RWPE2 (cell line): ENCODE measurements at places on chromosomes 2 and 18.

GRCh38 chr18:48263192-48263853 lies 145.9 kb downstream of the ZBTB7C start:
- DNase-seq: no peak

DNA sequence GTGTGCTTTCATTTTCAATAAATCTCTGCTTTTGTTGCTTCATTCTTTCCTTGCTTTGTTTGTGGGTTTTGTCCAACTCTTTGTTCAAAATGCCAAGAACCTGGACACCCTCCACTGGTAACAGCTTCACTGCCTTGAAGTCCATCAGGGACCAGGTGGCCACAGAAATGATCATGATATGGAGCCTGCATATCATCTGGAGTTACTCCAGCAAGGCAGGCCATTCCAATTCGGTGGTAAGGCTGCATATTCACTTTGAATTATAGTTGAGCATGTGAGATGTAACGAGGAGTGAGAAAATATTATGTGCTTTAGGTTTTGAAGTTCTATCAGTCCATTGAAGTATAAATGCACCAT lies 26.3 kb upstream of the SPATA3 start:
- no peak for DNase-seq

- no peak for DNase-seq
These were observed 185.1 kb upstream of the CCDC68 start for GRCh38 chr18:55144193-55144930.

GRCh38 chr2:47037678-47038077 lies 117.4 kb downstream of the STPG4 start:
- DNase-seq: no peak

DNA sequence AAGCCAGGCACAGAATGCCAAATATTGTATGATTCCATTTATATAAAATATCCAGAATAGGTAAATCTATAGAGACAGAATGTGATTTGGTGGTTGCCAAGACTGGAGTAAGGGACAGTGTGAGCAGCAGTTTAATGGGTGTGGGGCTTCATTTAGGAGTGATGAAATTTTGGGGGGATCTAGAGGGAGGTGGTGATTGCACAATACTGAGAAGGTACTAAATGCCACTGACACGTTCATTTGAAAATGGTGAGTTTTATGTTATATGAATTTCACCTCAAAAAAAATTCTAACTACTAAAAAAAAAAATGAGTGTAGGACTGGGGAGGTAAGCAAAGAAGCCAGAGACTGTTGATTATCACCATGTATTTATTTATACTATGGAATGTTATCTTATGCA lies 974.5 kb upstream of the ZEB2 start:
- no peak for DNase-seq

GRCh38 chr2:163715199-163715598 lies 20.6 kb downstream of the FIGN start:
- no peak for DNase-seq

DNA sequence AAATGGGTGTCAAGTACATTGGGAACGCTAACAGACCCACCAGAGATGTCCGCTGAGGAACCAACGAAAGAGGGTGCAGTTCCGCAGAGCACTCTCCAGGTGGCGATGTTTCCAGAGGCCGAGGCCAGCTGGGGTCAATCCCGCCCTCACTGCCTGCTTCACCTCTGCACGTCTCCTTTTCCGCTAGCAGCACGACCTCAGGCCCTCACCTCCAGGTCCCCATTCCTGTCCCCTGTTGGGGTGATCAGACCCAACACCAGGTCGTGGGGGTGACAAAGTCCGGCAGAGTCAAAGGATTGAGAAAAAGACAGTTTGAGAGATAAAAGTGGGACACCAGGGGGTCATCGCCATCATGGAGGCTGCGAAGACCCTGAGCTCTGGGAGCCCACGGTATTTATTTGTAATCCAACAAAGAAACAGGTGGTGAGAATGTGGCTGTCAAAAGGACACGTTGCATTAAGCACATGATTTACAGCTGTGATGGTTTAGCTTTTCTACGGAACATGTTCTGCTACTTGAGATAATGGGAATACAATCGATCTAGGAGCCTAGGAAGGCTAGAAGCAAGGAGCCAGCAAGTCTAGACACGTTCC lies 27.3 kb downstream of the ZAP70 start:
- peak; percentile 22 for DNase-seq

DNA sequence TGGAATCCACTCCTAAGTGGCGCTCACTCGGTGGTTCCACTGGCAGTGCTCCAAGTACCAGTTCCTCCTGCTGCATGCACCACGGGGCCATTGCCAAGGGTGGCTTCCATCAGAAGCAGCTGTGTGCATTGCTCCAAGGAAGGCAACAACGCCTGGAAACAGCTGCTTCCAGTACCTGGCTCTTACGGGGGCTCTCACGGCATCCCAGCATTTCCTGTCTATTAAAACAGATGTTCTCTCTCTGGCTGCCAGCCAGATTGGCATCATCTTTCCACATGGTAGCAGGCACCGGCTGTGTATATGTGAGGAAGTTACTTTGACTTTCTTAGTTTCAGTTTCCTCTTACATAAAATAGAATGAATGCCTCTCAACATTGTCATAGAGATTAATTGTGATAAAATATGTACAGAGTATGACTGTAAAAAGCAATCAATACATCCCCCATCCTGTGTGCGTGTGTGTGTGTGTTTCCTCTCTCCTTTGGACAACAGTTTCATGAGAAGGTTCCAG lies 84.9 kb downstream of the CMPK2 start:
- DNase-seq: no peak

GRCh38 chr2:56705713-56706112 lies 521.9 kb downstream of the CCDC85A start:
- no peak for DNase-seq

GRCh38 chr18:9913526-9914333 lies at the start of gene VAPA:
Gene VAPA, plus strand, starts transcription at chr18:9914016. Its CDS starts 241 bp downstream, at chr18:9914257.
- DNase-seq: peak; percentile 93

- DNase-seq: no peak
These were observed 129.8 kb downstream of the RAPGEF4 start for GRCh38 chr2:172865422-172865821.

DNA sequence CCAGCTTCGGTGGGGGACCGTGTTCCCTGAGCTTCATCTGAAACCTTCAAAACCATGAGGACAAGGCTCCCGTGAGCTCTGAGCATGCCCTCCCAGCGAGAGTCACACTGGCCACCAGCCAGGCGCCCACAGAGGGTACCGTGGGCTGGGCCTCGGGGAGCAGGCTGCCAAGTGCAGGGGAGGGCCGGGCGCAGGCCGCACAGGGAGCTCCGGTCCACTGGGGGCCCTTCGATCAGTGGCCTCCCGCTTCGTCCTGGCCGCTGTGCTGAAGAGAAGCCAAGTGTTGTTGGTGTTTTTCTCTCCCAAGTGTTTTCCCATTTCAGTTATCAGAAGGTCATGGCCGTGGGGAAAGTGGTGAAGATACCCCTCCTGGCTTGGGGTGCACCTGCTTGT lies 144.4 kb downstream of the PTGR3 start:
- DNase-seq: no peak

DNA sequence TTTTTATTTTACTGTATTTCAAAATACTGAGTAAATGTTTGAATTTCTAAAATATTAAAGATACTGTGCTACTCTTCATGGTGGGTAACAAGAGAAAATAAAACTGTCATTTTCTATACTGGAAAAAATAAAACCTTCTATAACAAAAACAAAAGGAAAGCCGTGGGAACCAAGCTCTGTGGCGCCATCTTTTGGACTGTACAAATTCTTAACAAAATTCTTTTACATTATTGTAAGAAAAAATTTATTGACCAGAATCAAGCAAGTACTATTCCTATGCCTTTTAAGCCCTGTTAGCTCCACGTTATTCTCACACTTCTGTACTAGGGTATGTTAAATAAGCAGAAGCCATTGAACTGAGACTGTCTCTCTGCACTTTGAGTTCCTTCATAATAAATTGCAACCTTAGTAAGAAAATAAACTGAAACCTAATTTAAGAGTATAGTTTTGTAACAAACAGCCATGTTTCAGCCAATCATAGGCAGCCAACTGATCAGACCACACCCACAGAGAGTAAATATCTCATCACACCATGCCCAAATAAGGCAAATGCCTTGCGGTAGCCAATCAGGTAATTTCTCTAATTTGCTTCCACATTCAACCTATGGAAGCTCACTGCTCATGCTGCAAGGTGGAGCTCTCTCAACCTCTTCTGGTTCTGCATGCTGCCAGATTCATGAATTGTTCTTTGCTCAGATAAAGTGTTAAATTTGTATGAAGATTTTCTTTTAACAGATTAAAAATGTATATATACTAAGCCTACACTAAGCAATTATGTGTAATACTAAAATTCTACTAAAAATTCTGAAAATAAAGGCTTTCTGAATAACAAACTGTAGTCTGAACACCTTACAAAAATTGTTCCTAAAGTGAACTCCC lies 42.2 kb downstream of the HIBCH start:
- no peak for DNase-seq

DNA sequence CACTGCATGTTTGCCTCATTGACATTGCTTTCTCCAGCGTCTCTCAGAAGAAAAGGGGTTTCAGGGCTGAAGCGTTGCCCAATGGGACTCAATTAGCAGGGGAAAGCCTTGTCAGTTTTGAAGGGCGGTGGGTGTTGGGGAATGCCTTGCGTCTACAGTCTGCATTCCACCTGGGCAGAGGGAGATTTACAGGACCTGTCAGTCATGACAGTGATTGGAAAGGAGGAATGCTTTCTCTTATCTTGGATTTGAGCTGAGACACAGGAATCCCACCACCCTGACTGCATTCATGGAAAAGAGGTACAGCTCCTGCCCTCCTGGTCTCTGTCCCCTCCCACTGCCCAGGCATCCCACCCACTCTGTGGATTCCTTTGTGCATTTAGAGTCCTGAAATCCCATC lies 123.9 kb downstream of the ACKR3 start:
- DNase-seq: no peak

- no peak for DNase-seq
These were observed 901.4 kb downstream of the DCDC2C start for GRCh38 chr2:4604767-4605166.

DNA sequence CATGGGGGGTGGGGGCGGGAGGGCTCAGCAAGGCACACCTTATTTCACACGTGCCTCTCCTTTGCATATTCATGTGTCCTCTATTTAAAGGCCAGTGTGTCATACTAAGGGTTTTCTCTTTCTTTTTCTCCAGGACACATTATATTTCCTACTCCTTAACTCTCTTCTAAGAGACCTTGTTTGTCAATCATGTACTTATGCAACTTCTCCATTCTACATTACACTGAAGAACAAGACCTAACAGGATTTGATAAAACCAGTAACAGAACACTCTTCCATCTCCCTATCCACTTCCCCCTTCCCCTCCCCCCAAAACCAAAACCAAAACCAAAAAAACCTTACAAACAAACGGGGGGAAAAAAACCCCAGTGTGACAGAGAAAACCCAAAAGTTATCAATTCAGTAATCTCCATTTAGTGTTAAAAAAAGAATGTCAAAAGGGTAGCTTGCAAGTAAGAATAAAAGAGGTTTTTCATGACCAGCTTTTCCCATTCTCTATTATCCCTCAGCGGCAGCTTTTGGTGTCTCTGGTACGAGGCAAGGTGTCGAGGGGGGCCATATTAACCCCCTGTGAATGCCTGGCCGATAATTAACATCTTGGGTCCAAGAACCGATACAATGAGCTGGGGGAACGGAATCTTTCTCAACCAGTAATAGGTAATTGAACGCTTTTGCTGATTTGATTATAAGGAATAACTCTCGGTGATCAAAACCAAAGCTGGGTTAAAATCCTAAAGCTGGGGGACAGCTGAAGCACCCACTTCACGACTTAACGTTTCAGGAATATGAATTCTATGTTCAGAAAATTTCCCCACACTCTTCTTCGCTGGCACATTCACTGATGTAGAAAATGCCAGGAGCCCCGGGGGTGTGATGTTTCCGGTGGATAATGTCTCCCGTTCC lies 191.0 kb upstream of the TCF4 start:
- DNase-seq: no peak

DNA sequence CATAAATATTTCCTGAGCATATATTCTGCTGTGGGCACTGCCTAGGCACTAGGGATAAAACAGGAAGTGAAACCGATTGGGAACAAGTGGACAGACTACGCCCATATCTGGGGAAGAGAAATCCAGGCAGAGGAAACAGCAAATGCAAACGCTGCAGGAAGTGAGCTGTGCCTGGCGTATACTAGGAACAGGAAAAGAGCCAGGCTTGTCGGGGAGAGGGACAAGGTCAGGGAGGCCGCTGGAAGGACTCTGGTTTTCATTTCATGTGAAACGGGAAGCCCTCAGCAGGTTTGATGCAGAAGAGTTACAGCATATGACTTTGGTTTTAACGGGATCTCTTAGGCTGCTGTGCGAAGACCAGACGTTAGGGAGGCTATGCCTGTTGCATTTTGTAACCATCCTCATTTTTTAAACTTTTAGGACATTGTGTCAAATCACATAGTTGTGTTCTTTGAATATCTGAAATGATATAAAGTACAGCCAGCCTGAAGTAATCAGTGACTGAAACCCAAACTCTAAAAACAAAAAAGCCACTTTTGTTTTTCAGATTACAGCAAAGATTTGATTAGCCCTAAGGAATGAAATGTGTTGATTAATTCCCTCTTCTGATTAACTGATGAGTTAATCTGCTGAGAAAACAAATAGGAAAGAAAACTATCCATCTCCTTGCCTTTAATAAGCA lies 110.2 kb upstream of the PIEZO2 start:
- DNase-seq: no peak

DNA sequence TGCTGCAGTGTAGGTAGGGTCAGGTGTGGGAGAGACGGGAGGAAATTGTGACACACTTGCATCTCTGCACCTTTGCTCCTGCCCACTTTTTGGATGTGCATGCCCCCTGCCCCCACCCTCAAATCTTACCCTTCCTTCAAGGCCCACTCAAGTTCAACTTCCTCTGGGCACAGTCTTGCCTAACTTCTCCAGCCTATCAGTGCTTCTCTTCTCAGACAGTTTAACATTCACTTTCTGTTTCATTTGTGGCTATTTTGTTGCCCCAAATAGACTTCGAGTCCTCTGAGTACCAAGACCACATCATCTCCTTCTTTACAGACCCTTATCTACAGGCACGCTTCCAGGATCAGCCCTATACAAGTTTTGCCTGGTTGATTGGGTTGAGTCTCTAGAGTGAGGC lies 2.7 kb downstream of the ST8SIA5 start:
- no peak for DNase-seq

GRCh38 chr2:126776255-126776654 lies 120.3 kb downstream of the GYPC start:
- DNase-seq: no peak

GRCh38 chr18:61572871-61573270 lies 239.6 kb downstream of the CDH20 start:
- DNase-seq: no peak

DNA sequence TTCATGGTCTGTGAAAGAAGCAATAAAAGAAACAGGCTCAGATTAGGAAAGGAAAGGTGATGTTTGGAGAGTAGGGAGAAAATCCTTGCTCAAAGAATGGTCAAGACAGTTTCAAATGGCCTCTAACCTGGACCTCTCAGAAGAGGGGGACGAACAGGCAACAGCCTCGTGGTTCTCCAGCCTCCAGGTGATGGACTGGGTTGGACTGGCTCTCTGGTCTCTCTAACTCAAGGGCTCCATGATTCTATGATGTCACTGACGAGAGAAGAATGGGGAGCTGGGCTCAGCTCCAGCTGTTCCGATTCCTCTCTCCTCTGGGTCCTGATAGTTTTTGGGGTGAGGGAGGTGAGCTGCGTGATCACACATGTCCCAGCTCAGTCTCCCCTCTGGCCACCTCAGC lies at the start of gene C2orf74:
Gene C2orf74 (plus strand): TSS at position 301 of the 400 bp plus-strand sequence. CDS start 327 bp downstream, outside the sequence.
- DNase-seq: no peak
